ENCODE measurements at places on chromosomes 7 and 10. TPM values are rescaled to one million over a fixed set of nuclear protein-coding genes. Genes with fewer than 3 reads are reported as not detected.

- DNase-seq: no peak
Observed at GRCh38 chr7:18896343-18896975, 221.0 kb downstream of the TWIST1 start.

GRCh38 chr10:77007834-77008233, 629.8 kb downstream of the KCNMA1 start:
- no peak for DNase-seq

GRCh38 chr10:1712314-1712713, 25.0 kb downstream of the ADARB2 start:
- DNase-seq: no peak

Gene CFAP46
- polyA plus RNA-seq: 10.0 TPM

Measured in left renal pelvis (tissue), 4 donors.